A549 treated with RU486 at 1 μM for 4 hours (cell line): ENCODE measurements at places on chromosomes 2 and 18. TPM values are rescaled to one million over a fixed set of nuclear protein-coding genes. Genes with fewer than 3 reads are reported as not detected.

The ACADL gene
- 0.09 to 0.18 TPM in 2 of 5 replicates, not detected in the others for total RNA-seq

The EPHA4 gene
- 0.32 to 1.4 TPM (median 0.82 TPM) in 5 replicates for total RNA-seq

The DSG1 gene
- total RNA-seq = not detected in 5 replicates

The LAMA1 gene
- 0.05 to 0.08 TPM (median 0.07 TPM) in 5 replicates for total RNA-seq

The GAREM2 gene
- 5.6 to 9.7 TPM (median 7.0 TPM) in 5 replicates for total RNA-seq

The EMILIN2 gene
- 8.9 to 14.7 TPM (median 13.9 TPM) in 5 replicates for total RNA-seq

The PLGLB2 gene
- 0.16 to 0.39 TPM (median 0.22 TPM) in 4 of 5 replicates, not detected in the other for total RNA-seq

The TEX44 gene
- not detected in 5 replicates for total RNA-seq

The ASPRV1 gene
- 0.17 to 0.29 TPM (median 0.23 TPM) in 5 replicates for total RNA-seq

The SERPINB10 gene
- not detected in 5 replicates for total RNA-seq

The GLI2 gene
- 18.4 to 27.2 TPM (median 19.6 TPM) in 5 replicates for total RNA-seq

The AQP12B gene
- not detected in 5 replicates for total RNA-seq

The CHRND gene
- total RNA-seq = not detected in 5 replicates

The CD8B2 gene
- not detected in 5 replicates for total RNA-seq

The KANSL1L gene
- 0.28 to 0.48 TPM (median 0.41 TPM) in 5 replicates for total RNA-seq

The POTEJ gene
- total RNA-seq = not detected in 5 replicates

The UGT1A7 gene
- 3.4 to 6.3 TPM (median 3.9 TPM) in 5 replicates for total RNA-seq

The TXNDC2 gene
- total RNA-seq = 0.06 to 0.38 TPM (median 0.16 TPM) in 5 replicates

The RAPH1 gene
- 5.6 to 6.8 TPM (median 6.4 TPM) in 5 replicates for total RNA-seq

The KIF1A gene
- 0.56 to 0.75 TPM (median 0.66 TPM) in 5 replicates for total RNA-seq

The ACTG2 gene
- 0.17 to 0.43 TPM (median 0.29 TPM) in 4 of 5 replicates, not detected in the other for total RNA-seq

The CEBPZ gene
- total RNA-seq = 63.4 to 96.8 TPM (median 73.8 TPM) in 5 replicates

The EFEMP1 gene
- total RNA-seq = 31.1 to 51.4 TPM (median 40.9 TPM) in 5 replicates
